Hematopoietic multipotent progenitor cell treated with erythropoietin and hydrocortisone succinate and interleukin-3 and kit ligand, for 6 days (in vitro differentiated cells): ENCODE measurements at places on chromosomes 5 and 9.
A peak's percentile ranks its signal among the peaks of the same experiment; 100 is the strongest.

DNA sequence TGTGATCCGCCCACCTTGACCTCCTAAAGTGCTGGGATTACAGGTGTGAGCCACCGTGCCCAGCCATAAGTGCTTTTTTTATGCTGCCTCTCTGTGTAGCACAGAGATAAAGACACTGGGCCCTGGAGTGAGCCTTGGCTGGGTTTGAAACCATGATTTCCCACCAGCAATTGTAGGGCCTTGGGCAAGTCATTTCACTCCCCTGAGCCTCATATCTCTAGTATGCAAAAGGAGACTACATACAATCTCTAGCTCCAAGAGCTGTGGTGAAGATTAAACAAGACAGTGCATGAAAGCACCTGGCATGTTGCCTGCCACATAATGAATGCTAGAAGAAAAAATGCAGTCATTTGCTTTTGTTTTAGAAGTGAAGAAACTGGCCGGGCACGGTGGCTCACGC is 3.9 kb downstream of the FABP6 start:
- peak; percentile 86 for DNase-seq

- no peak for DNase-seq
These were observed 1363.9 kb downstream of the MAT2B start for GRCh38 chr5:164869325-164869724.

GRCh38 chr5:43649256-43649655 is 46.3 kb downstream of the NNT start:
- DNase-seq, result no peak

GRCh38 chr9:20940447-20941173 is 90.8 kb downstream of the HACD4 start:
- DNase-seq, result peak; percentile 5

GRCh38 chr5:172119921-172120688 is 67.9 kb downstream of the STK10 start:
- peak; percentile 70 for DNase-seq

DNA sequence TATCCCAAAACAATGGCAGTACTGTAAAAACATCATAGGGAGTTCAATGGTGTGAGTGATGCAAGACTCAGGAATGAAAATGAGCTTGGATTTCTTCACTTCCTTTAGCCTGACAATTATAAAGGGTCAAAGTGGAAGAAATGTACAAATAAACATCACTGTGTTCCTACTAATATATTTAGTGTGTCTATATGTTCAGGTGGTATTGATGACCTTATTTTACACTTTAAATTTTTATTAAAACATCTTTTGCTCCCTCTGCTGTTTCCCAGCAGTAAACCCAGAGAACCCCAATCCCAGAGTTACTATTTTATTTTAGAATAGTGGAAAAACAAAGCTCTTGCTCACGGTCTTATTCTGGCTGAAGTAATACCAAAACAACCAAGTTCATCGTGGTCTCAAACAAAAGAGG is 2.0 kb downstream of the LOX start:
- DNase-seq, result no peak

DNA sequence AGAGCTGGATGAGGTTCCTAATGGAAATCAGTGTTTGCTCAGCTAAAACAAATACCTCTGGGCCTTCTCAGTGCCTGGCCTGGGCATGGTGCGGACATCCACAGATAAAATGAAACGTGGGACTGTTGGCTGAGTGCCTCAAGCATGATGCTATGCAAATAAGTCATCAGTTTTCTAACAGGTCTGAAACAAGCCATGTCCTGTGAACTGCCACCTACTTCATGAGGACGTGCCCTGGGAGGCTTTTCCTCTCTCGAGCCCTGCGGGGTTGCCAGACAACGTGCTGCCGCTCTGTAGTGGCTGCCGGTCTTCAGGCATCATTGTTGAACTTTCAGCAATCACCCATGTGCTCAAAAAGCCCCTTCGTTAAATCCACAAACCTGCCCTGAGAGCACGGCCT is 240.4 kb upstream of the IRX2 start:
- DNase-seq, result no peak
